ENCODE measurements at places on chromosomes 11 and 22.

GRCh38 chr11:65549096-65549495 is 9.1 kb downstream of the LTBP3 start:
- no peak for DNase-seq

- DNase-seq: no peak
These were observed 130.9 kb upstream of the BLID start for GRCh38 chr11:122246874-122247273.

- DNase-seq: no peak
These were observed 23.7 kb upstream of the PDE3B start for GRCh38 chr11:14619603-14620531.

- no peak for DNase-seq
These were observed 4.8 kb downstream of the KIAA0930 start for GRCh38 chr22:45235851-45236342.

- peak; percentile 14 for DNase-seq
These were observed 11.0 kb upstream of the SPTBN2 start for GRCh38 chr11:66739983-66740382.

DNA sequence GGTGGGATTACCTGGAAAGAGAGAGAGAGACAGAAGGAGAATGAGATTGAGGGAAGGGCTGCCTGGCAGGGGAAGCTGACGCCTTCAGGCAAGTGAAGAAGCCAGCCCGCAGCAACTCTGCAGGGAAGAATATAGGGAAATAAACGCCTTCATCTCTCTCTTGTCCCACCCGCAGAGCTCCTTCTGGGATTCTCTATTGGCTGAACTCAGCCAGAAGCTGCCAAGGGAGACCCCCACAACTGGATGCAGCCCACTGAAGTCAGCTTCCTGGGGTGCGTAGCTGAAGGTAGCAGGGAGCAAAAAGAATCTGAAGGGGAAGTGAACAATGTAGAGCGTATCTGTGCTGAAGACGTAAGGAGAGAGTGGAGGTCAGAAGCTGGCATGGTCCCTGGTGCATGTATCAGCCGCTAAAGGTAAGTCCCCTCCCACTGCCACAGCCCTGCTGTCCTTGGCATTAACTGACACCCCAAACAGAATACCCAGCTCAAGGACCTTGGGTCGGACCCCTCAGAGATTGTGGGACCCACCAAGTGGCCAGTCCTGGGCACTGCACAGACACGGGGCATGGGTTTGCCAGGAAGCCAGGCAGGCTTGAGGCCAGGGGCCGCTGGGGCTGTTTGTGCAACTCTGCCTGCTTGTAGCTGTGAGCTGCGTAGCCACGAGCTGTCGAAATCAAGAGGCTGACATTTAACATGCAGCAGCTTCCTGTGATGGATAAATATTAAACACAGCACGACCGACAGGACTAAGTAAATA is 469.9 kb downstream of the MN1 start:
- peak; percentile 42 for DNase-seq

DNA sequence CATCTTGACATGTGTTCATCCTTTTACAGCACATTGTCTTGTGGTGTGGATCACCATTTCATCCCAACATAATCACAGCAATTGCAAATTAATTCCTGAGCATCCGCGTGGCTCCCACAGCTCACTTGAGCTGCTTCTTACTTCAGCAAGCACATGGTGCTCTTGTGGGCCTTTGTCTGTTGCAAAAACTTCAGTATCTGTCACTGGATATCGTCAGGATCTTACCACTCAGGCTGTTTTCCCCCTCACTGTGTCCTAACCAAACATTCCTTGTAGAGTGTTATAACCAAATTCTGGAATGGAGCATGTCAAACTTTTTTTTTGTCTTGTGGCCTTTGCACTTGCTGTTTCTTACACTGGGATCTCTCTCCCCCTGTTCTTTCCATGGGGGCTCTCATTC is 683.1 kb upstream of the ARHGAP42 start:
- no peak for DNase-seq

GRCh38 chr11:23227078-23227445 is 366.8 kb upstream of the CCDC179 start:
- no peak for DNase-seq

DNA sequence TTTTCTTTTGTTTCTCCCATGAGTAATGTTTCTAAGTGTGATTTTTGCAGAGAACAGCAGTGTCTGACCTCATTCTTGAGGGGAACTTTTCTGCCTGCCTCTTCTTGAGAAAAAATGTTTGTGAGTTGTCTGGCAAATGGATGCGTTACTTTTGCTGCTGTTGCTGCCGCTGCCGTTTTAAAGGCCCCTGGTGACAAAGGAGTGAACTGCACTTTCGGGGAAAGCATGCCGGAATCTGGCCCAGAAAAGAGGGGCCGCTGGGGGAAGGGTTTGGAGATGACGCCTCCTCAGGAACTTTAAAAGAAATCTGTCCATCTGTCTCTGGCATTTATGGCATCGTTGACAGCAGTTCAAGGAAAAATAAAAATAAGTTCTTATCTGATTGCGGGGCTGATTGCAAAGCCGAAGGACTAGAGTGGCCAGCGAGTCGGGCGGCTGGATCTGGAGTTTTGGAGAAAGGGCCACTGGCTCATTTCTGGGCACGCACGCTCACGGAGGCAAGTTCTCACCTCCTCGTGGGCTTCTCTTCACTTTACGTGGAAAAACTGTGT is 16.5 kb downstream of the ZBTB16 start:
- peak; percentile 44 for DNase-seq

DNA sequence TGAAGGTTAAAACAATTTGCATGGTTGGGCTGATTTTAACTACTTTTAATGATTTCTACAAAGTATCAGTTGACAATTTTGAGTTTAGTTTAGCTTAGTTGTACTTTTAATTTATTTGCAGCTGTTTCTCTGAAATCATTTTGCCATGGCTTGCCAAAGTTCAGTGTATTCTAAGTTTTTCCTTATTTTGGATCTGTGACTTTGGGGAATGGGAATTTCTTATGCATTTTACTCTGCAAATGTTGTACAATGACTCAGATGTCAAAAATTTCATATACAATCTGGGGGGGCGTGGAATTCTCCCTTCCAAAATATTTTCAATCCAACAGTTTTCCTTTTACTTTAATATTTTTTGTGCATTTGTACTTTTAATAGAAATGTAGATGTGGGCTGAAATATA is 8.9 kb upstream of the DCHS1 start:
- DNase-seq: no peak

DNA sequence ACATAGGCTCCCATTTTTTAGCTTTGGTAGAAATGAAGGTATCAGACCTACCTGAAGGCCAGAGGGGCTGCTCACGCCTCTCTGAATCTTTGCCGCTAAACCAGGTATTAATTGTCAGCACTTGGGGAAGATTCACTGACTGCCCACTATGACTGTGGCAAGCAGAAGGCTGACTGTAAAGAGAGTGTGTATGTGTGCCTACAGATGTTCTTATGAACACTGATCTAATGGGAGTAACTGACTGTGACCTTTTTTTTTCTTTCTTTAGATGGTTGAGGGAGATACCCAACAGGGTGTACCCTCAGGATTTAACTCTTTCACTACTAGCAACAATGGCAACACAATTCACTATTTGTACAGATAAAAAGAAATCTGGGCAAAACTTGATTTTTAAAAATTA is at the start of gene RAG2:
TSS of gene RAG2 (minus strand) at position 186 of the 400 bp plus-strand sequence. CDS start 4,068 bp downstream, outside the sequence.
- no peak for DNase-seq

GRCh38 chr11:29023761-29024160 is 915.6 kb downstream of the METTL15 start:
- DNase-seq: no peak

DNA sequence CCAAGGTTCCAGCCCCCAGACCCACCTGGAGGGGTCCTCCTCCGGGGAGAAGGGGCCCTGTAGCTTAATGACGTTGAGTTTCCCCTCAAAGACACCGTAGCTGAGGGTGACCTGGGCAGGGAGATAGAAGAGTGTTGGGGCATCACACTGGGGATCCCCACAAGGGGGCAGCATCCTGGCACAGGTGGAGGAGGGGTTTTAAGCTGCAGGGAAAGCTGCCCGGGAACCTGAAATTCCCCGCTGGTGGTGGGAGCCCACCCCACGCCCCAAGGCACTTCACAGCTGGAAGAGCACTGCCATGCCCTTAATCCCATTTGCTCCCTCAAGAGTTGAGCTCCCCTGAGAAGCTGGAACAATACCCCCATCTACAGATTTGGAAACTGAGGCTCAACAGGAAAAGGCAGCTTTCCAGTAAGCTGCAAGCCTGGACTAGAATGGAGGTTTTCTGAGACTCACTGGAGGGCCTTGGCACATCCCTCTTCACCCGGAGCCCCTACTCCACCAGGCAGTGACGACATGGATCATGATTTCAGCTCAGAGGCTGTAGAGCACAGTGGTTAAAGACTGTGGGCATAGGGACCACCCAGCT is 13.7 kb downstream of the MFNG start:
- DNase-seq: no peak

- DNase-seq: no peak
These were observed 102.8 kb downstream of the GGTLC2 start for GRCh38 chr22:22746963-22747933.

GRCh38 chr22:32158712-32159533 is at the start of gene C22orf42:
Gene C22orf42, minus strand, starts transcription at chr22:32159303. Its CDS starts 88 bp downstream, at chr22:32159215.
- no peak for DNase-seq

DNA sequence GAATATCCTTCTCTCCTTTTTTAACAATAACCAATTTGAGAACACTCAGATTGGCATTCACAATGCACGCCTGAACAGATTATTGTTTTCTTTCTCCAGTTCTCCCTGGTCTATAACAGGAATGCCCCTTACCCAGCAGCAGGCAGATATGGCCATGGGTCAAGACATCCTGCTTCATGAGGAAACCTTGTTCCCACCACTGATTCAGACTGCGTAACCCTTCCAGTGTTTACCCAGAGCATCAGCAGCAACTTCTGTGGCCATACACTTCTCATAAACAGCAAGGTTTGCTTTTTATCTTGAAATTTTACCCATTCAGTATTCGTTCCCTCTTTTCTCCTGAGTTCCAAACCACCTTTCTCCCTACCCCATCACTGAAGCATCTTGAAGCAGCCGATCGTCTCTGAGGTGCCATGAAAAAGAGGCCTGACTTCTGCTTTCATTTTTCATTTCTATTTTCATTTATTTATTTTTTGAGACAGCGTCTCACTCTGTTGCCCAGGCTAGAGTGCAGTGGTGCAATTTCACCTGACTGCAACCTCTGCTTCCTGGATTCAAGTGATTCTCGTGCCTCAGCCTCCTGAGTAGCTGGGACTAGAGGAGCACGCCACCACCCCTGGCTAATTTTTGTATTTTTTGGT is 9.6 kb downstream of the PTS start:
- DNase-seq: no peak

GRCh38 chr11:115599125-115599524 is 94.9 kb upstream of the CADM1 start:
- no peak for DNase-seq

DNA sequence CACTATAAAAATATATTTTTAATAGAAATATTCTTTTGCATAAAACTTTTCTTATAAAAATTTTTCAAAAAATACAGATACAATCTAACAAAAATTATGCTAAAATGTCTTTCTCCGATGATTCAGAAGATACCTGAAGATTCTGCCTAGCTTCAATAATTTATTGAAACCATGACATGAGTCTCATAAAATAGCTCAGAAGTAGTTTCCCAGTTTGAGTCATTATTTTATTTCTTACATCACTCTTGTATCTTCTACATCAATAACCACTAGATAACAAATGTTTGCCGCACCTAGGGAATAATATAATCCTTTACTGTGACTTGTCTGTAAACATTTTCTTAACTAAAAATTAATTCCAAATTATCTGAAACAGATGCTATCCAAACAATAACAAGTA is 158.6 kb downstream of the FCHSD2 start:
- no peak for DNase-seq

DNA sequence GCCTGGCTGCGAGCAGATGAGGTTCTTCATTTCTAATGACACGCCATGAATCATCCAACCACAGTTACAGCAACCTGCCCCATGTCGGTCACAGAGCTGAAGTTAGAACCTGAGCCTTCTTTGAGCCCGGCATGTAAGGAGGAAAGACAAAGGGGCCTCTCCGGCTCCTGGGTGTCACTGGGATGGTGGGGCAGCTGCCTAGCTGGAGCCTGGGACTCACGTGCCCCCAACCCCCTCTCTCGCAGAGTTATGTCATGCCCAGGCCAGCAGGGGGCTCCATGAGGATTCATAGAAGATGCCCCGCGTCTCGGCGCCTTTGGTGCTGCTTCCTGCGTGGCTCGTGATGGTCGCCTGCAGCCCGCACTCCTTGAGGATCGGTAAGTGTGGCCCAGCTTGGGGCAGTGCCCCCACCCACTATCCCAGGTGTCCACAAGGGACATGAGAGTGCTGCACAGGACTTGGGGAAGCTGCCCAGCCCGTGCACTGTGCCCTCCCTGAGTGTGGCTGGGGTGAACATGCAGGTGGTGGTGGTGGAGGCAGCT is 148.5 kb downstream of the GRIK4 start:
- peak; percentile 16 for DNase-seq

DNA sequence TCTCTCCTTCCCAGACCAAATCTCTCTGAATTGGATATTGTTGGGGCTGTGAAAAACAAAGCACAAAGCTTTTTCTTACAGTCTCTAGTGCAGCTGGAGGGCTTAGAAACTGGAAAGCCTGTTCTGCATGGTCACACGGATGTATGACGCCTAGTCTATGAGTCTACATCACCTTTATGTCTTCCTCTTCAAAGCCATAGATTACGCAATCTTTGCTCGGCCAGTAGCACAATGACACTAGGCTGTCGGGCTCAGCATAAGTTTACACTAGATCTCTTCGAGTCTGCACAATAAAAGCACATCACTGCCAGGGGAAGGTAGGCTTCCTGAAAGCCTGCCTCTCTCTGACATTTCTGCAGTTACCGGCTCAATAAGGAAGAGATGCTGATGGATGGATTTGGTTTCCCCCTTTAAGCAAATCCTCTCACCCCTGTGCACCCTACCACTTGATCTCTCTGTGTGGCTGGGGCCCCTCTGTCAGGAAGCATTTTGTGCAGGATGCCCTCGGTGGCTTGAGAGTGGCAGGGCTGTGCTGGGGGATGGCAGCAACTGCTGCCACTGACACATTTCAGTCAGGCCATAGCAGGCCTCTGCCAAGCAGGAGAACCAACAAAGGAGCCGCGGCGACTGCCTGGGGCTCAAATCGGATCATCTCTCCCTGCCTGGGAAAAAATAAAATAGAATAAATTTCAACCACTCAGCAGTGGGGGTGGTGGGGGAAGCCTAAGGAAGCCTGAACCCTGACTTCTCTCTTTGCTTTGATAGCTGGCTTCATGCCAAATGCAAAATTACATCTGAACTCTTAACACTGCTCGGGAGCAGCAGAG is 1272.8 kb downstream of the LRRC4C start:
- DNase-seq: no peak

- no peak for DNase-seq
These were observed 969 bp downstream of the CCDC117 start for GRCh38 chr22:28773461-28773867.

DNA sequence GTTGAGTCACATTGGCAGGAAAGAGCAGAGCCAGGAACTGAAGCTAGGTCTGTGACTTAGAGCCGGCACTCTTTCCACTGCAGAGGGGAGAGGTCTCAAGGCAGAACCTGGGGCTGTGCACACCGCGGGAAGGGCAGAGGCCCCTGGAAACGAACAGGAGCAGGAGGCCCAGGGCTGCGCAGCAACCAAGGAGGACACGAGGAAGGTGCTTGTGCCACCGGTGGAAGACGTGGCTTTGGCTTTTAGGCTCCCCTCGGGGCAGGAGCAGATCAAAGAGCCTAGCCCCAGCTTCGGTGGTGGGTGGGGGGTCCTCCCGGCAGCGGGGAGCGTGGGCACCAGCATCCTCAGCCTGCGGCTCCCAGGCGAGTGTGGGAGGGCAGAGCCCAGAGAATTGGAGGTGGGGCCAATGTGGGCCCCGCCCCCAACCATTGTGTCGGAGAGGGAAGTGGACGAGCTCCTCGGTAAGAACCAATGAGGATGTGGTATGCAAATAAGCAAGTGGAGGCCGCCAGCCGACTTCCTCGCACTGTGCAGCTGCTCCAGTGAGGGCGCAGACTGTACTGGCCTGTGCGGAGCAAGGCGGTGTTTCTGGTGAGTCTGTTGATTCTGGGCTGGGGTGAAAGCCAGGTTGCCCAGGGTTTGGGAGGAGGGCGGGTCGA is at the start of gene CCDC116:
TSS of gene CCDC116 (plus strand) at position 524 of the 659 bp plus-strand sequence. CDS start 422 bp downstream, outside the sequence.
- DNase-seq: no peak

All from brain microvascular endothelial cell (primary cell).